ENCODE measurements at places on chromosomes 7 and 10.
A peak's percentile ranks its signal among the peaks of the same experiment; 100 is the strongest.

DNA sequence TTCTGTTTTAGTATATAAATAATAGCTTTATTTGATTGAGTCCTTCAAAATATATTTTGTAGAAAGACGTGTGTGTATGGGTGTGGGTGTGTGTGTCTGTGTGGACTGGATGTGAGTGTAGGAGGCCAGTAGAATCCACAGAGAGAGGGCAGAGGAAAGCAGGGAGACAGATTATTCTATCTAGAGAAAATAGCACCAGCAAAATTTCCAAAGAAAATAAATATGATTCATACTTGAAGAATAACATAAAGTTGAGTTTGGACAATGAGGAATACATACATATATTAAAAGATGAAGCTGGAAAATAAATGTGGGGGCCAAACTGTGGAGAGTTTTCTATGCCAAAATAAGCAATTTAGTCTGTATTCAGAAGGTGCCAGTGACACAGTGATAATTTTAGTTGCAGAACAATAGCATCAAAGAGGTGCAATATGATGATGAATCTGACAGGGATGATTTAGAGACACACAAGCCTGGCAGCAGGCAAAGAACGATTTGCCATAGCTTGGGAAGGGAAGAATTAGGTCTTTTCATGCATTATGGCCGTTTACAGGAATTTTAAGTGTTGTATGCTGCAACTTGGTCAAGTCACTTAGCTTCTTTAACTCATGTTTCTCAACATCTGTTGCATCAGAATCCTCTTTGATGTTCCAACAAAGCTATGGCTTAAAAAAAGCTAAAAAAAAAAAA, 121.3 kb downstream of the SEMA3A start:
- H3K4me3 ChIP-seq = no peak overlapping the region
- no peaks in the 10 kb centered on the region for H3K4me1 ChIP-seq
- no peak overlapping the region for H3K27ac ChIP-seq

- no peak overlapping the region for H3K4me3 ChIP-seq
- peak; percentile 67 for DNase-seq
- no peak overlapping the region for H3K27ac ChIP-seq
- H3K36me3 ChIP-seq = no peaks in the 10 kb centered on the region
Measured at GRCh38 chr10:133163889-133164815, 4.1 kb downstream of the KNDC1 start.

DNA sequence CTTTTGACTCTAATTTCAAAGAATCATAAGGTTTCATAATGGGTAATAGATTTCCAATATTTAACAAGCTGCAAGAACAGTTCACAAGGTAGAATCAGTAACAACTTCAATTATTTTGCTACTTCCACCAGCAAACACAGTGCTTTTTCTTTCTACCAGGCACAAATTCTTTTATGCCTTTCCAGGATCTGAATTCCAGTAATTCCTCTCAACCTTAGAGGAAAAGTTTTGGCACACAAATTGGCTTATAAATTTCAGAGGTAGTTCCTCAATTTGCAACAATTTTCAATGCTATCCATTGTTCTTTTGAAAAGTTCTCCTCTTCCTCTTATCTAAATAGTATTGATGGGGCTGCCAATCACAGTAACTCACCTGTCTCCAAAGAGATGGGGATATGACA, 665.4 kb upstream of the PHF14 start:
- DNase-seq = no peak
- H3K27me3 ChIP-seq = no peaks in the 10 kb centered on the region
- H3K27ac ChIP-seq = no peak overlapping the region
- H3K4me1 ChIP-seq = no peaks in the 10 kb centered on the region
- no peaks in the 10 kb centered on the region for H3K36me3 ChIP-seq
- no peak overlapping the region for H3K4me3 ChIP-seq

DNA sequence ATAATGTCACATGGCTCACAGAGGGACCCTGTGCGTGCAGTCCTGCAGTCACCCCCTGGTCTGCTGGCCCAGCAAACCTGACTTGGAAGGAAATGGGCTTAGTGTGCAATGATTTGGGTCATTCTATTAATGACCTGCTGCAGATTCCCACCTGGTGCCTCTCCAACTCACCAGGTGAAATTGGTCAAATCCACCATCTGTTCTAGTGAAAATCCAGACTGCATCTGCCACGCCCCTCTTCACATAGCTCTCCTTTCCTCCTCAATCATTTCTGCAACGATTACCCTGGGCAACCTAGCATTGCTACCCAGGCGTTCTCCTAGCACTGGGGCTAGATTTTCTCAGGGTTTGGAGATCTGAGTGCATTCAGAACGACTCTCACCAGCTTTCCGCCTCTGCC, 29.4 kb downstream of the SRRM3 start:
- peaks cover 82% of the 10 kb centered on the region for H3K27me3 ChIP-seq
- no peak overlapping the region for H3K27ac ChIP-seq
- H3K4me1 ChIP-seq = peaks cover 8% of the 10 kb centered on the region

DNA sequence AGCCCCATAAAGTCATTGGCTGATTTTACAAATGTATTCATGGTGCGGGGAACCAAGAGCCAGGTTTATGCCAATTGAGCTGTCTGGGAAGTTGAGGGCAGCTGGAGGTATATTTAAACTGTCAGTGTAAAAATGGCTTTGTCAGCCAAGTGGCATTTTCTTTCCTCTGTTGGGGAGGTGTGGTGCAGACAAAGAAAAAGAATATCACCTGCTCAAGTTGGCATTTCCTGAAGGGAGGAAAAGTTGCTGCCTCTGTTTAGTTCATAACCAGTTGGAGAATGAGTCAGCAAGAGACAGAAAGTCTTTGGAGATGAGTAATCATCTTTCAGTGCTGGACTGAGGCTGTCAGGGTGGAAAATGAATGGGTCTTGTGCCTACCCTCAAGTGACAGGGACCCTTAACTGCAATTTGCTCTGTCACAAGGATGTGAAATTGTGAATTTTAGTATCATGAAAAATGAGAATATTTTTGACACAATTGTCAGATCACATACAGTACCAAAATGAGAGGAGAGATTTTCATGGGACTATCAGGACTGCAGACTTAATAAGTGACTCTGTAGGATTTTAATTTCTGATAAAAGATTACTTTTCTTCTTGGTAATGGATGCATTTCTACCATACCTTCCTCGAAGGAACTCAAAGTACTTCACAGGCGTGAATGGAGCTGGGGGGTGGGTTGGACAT, 137.3 kb downstream of the ANLN start:
- peaks cover 9% of the 10 kb centered on the region for H3K4me1 ChIP-seq
- no peak for DNase-seq

GRCh38 chr10:109976681-109977080, 31.1 kb upstream of the ADD3 start:
- no peaks in the 10 kb centered on the region for H3K27me3 ChIP-seq
- H3K36me3 ChIP-seq = no peaks in the 10 kb centered on the region
- H3K4me3 ChIP-seq = no peak overlapping the region
- H3K4me1 ChIP-seq = peaks cover 22% of the 10 kb centered on the region
